ENCODE measurements at places on chromosomes 5 and 9.

GRCh38 chr5:14185326-14186058, 42.4 kb downstream of the TRIO start:
- DNase-seq, result no peak

GRCh38 chr5:147017621-147018020, 139.1 kb upstream of the PPP2R2B start:
- DNase-seq, result no peak

DNA sequence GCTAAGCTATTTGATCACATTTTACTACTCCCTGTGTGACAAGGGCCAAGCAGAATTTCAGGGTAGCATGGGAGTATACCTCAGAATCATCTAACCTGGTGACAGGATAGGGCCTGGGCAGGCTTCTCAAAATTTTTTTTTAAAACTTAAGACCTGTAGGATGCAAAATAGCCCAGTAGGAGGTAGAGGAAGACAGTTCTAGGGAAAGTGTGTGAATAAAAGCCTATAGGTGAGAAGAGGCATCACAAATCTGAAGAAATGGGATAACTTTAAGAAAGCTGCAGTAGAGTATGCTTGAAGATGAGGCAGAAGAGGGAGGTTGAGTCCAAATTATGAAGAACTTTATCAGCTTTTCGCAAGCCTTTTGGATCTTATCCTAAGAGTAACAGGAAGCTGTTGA, 32.3 kb downstream of the CNTRL start:
- peak; percentile 12 for DNase-seq

DNA sequence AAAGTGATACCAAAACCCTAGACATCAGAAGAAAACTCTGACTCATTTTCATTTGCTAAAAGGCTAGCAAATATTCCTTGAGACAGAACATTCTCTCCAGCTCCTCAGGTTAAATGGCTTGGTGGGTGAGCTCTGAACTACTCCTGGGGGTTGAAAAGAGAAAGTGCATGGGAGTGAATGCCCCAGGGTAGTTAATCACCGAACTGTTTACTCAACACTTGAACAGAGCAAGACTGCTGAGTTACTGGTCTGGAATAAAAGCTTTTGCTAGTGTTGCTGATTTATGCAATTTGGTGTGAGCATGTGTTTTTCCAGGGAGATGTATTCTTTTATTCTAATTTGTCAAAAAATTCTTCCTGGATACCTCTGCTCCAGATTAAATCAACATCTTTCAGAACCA, 88.3 kb upstream of the PRDM9 start:
- DNase-seq, result no peak

DNA sequence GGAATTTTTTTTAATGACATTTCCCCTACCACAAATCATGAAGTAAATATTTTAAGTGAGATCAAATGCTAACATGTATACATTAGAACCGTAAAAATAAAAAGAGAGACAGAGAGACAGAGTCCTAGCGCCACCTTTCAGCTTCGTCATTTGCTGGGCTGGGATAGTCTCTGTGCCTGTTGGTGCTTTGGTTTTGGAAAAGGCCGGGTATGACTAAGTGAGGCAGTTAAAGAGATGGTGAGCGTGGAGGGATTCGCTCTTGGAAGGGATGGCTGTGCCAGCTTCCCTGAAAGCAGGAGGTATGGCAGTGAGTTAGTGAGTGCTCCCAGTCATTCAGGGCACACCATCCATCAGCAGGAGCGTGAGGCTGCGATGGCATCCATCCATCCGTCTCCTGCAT, 729.6 kb upstream of the WWC1 start:
- no peak for DNase-seq

GRCh38 chr9:79745752-79746336, 174.1 kb downstream of the TLE4 start:
- no peak for DNase-seq
